ENCODE measurements at places on chromosomes 13 and 19. TPM values are rescaled to one million over a fixed set of nuclear protein-coding genes. Genes with fewer than 3 reads are reported as not detected.

Gene KLK8
- not detected for total RNA-seq

Gene MISP3
- total RNA-seq, result 5.2 TPM

Gene VSTM1
- not detected for total RNA-seq

Gene SLITRK1
- total RNA-seq, result not detected

Gene FPR1
- not detected for total RNA-seq

Gene PRKCG
- total RNA-seq, result 1.7 TPM

Gene MEX3D
- total RNA-seq, result 50.6 TPM

Gene TEX26
- not detected for total RNA-seq

GRCh38 chr19:3370214-3370720 is 3.9 kb downstream of the NFIC start:
- DNase-seq, result no peak

DNA sequence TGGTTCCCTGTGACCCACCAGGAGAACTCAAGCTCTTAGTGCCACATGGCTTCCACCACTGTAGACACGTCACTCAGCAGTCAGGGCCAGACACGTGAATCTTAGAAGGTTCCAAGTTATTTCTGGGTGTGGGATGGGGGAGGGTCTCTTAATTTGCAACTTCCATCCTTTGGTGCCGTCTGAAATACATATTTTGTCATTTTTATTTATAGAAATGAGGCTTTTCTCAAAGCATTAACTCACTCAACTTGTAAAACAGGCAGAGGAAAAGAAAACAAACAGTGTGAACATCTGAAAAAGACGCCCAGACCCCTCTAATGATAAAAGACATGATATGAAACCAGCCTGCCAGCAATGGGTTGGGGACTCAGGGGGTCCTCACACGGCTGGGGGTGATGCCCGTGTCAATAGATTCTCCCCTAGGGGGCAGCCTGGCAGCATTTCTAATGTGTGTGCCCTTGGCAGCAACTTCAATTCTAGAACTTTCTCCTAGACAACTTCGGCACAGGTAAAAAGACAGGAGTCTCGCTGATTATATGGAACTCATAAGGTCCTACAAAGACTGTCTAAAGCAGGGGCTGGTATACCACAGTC is 15.4 kb downstream of the PIP5K1C start:
- DNase-seq, result no peak

DNA sequence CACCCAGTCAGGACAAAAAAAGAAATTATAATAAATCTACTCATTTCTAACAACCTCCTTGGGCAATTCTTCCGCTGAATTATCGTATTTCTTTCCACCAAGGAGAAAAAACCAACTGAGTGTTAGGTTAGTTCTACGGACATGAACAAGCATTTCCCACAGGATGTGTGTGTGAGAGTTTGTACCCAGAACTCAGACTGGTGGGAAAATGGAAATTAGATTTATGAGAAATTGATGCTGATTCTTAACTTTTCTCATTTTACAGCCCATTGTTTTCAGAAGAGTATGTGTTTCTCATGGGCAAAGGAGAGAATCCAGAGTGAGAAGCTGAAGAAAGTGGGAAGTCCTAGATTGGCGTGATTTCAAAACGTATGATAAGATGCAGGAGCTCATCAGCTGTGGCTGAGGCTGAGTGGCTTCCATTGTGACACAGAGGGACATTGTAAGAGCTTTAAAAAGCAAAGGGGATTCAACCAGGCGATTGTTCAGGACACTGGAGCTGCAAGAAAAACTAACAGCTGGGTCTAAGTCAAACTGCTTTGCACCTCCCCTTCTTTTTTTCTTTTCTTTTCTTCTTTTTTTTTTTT is 184.7 kb upstream of the ARGLU1 start:
- no peak for DNase-seq

DNA sequence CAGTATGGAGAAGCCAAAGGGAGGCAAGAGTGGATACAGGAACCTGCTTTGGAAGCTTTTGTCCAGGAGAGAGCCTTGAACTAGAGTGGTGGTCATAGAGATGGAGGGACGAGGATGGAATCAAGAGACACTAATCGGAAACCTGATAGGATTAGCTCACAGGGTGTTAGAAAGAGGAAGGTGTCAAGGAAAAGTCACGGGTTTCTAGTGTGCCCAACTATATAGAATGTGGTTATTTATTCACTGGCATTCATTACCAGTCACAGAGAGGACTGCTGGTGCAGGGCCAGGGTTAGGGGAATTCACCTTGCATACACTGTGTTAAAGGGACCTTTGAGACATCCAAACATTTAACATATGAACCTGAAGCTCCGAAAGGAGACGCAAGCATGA is 43.4 kb upstream of the URAD start:
- DNase-seq, result no peak

DNA sequence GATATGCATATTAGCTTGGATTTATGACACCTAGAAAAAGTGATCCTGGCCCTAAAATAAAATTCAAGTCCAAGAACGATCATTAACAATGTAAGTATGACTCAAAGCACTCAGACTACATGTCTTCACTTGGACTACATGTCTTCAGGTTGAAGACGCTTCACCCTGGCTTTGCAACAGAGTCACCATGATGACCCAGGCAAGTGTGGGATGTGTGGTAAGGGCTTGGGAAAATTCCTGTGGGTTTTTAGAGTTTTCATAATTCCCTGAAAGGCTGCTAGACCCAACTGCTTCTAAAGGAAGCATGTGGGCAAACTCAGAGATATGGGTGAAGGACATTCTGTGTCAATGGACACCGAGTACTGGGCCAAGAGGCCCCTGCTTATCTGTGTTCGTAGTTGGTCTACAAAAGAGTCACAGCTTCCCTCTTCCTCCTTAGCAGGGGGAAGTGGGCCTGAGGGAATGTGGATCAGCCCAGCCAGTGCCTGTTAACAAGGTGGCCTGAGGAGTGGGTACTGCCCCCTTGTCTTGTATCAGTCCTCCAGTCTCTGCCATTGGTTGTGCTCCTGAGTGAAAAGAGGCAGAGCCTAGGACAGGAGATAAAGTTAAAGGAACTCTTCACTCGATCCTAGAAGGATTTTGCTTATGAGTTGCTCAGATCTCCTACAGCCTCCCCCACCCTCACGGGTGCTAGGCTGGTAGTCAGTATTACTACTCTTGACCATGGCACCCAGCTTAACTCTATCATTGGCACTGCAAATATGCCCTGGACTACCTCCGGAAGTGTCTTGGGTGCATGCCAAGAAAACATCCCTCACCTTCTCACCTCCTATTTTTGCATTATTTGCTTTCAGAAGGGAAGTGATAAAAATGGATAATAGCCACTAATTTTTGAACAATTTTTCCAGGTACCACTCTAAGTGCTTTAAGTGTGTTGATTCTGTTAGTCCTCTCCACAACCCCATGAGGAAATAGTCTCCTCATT is 406.3 kb downstream of the COG6 start:
- no peak for DNase-seq

DNA sequence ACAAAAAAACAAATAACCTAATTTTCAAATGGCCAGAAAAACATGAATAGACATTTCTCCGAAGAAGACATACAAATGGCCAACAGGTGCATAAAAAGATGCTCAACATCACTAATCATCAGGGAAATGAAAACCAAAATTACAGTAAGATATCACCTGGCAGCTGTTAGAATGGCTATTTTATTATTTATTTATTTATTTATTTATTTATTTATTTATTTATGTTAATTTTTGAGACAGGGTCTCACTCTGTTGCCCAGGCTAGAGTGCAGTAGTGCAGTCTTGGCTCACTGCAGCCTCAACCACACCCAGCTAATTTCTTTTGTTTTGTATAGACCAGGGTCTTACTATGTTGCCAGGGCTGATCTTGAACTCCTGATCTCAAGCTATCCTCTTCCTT is 27.1 kb upstream of the LATS2 start:
- DNase-seq, result no peak

- DNase-seq, result peak; percentile 44
These were observed 802 bp downstream of the CDC37 start for GRCh38 chr19:10402441-10403038.

- DNase-seq, result no peak
These were observed 256.4 kb upstream of the STARD13 start for GRCh38 chr13:33541962-33542308.

- no peak for DNase-seq
These were observed 7.7 kb downstream of the DZIP1 start for GRCh38 chr13:95636853-95637252.

DNA sequence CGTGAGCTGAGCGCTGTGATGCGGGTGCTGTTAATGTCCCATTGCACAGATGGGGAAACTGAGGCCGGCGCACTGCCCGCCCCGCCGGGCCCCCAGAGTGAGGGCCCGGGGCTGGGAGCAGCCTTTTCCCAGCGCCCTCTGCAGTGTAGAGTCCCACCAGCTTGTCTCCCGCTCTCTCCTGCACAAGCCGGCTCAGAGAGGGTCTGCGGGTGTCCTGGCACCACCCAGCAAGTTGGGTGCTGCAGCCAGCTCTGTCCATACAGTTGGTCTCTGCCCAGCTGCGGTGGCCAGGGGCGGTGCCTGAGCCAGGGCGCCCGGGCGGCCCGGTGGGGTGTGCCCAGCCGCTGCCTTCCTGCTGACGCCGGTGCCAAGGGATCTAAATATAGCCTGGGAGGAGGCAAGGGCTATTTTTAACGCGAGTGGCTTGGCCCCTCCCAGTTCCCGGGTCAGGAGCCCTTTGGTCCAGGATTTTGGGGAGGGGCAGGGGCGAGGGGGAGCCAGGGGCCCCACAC is 19.3 kb downstream of the GADD45B start:
- no peak for DNase-seq

GRCh38 chr19:35587321-35587720 is 1.3 kb downstream of the PMIS2 start:
- no peak for DNase-seq

DNA sequence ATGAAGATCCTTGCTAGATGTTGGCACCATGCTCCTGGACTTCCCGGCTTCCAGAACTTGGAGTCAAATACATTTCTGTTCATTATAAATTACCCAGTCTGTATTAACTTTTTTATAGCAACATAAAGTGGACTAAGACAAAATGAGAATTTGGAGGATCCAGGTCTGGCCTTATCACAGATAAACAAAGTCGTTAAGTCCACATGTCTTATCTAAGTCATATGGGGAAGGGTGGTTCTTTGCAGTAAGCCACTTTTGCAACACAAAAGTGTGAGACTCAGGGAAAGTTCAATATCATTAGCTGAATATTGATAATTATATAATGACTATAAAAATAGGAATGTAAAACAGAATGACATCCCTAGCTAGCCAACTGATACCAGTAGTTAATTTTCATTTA is 91.6 kb upstream of the SIAH3 start:
- DNase-seq, result no peak

GRCh38 chr19:23273022-23273589 is 22.9 kb upstream of the ZNF724 start:
- peak; percentile 10 for DNase-seq
